Hematopoietic multipotent progenitor cell treated with erythropoietin and hydrocortisone succinate and interleukin-3 and kit ligand, for 15 days (in vitro differentiated cells): ENCODE measurements at places on chromosomes 5 and 9.

- peak; percentile 48 for DNase-seq
Measured at GRCh38 chr9:134399435-134400056, 73.3 kb downstream of the RXRA start.

DNA sequence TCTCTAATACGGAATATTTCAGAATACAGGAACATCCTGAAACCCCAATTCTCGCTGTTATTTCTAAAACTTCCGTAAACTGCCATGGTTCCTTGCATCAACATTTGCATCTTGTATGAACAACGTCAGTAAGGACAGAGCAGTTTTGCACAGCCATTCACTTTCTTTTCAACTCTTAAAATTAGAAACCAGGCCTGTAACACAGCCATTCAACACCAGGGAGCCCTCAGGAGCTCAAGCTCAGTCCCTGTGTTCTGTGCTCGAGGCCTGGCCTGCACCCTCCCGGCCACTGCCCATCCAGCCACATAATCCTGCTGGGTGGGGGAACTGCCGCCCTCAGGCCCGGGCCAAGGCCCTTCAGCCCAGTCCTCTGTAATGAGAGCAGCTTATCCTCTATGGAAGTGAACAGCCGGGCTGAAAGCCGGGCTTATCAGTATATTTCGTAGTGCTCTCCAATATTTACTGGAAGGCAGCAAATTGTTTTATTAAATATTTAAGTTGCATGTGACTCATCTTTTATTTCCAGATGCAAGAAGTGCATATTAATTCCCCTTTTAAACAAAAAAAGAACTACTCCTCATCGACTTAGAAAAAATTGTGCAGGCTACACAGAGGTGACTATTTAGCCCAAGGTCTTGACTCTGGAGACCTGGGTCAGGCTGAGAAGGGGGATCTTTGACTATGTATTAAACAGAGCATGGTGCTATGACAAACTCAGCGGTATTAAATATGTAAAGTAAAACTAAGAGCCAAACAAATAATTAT, 33.2 kb upstream of the SLC6A3 start:
- DNase-seq: no peak

GRCh38 chr5:75847561-75848021, 130.4 kb upstream of the POC5 start:
- no peak for DNase-seq

GRCh38 chr5:43000111-43000840, 39.8 kb downstream of the ANXA2R start:
- no peak for DNase-seq

DNA sequence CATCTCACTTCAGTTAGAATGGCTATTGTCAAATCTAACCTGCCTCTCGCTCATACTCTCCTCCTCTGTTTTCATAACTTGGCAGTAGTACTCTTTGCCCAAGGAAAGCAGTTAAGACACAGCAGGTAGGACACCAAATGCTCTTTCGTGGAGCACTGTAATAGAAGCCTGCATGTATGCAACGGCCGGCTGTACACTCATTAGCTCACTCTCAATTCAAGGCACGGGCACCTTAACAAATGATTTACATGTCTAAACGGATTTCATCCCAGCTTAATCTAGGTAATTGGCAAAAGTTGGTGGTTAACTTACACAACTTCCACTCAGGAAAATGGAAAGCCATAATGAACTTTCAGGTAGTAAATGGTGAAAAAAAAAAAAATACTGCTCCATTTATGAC, 14.9 kb downstream of the DEPDC1B start:
- no peak for DNase-seq

DNA sequence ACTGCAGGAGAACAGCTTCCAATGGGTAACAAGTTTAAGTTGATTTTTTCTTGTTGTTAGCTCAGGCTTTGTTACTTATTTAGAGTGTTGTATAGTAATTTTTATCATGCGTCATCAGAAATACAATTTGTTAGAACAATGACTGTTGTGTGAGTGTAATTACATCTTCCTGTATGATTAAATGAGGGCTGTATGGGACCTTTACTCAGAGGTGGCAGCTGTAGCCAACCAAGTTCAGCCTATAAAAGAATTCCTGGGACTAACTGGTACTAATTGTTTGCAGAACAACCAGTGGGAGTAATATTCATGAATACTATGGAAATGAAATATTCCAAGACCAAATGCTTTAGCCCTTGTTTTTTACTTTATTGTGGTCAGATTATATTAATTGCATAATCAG, 30.8 kb upstream of the TJP2 start:
- DNase-seq: no peak

GRCh38 chr5:76475385-76475784, 72.3 kb downstream of the IQGAP2 start:
- no peak for DNase-seq

DNA sequence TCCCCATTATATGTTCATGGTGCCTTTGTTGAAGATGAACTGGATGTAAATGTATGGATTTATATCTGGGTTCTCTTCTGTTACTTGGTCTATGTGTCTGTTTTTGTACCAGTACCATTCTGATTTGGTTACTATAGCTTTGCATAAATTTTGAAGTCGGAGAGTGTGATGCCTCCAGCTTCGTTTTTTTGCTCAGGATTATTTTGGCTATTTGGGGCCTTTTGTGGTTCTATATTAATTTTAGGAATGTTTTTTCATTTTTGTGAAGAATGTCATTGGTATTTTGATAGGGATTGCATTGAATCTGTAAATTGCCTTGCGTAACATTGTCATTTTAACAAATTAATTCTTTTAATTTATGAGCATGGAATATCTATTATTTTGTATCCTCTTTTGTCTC, 36.6 kb upstream of the ZNF366 start:
- DNase-seq: no peak

- DNase-seq: no peak
Measured at GRCh38 chr5:179960204-179960831, 52.6 kb upstream of the TBC1D9B start.

DNA sequence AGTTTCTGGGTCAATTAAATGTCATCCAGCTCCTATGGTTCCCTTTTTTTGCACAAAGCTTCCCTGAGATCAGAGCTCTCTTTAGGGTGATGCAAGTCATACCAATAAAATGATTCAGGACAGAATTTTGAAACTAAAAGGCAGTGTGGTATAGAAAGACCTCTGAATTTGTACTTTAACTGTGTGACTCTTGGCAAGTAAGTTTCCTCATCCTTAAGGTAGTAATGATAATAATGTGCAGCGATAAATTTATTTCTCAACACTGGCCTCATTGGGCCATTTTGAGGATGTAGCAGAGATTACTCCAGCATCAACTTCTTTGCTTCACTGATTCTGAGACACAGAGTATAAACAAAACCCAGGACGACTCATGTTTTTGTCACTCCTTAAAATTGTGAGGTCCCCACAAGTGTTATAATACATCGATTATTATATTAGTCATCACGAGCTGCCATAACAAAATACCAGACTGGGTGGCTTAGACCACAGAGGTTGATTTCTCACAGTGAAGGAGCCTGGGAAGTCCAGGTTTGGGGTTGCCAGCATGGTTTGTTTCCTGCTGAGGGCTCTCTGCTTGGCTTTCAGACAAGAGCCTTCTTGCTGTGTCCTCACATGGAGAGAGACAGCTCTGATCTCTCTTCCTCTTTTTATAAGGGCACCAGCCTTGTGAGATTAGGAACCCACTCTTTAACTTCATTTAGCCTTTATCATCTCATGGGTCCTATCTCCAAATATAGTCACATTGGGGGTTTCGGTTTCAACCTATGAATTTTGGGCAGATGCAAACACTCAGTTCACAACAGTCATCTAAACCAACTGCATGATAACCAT, 293.0 kb downstream of the ZNF608 start:
- no peak for DNase-seq

DNA sequence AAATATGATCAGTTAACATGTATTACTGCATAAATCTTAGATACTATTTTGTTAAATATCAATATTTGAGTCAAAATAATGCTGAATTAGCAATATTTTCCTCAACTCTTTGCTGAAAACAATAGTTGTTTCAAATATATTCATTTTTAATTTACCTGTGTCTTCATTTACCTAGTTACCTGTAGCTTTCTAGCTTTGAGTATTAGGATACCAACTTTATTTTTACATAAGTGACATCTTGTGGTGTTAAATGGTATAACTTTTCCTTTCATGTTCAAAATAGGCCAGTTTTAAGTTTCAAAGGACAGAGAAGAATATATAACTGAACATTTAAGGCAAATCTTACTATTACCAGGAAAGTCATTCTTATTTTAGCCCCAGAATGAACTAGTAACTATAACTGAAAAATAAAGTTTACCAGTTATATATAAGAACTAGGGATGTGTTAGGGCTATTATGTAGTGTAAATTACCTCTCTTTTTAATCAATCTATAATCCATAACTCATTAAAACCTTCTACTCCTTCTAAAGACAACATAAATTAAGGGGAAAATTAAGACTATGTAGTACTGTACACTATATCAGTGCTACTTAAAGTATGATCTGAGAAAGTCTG, 25.3 kb downstream of the AP3B1 start:
- DNase-seq: peak; percentile 46

DNA sequence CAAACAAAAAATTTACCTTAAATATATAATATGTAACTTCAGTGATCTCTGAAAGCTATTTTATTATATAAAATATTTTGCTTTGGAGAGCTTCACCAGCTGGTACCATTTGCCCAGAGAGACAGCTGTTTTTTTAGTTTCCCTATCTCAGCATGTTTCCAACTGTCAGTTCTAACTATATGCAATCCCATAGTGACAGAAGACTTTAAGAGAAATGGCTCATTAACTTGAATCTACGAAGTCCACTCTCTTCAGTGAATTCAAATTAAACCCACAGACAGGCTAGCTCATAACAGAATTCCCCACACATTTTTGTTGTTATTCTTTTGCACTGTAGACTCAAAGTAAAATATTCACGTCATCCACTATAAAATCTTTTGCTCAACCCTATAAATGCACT, 251.8 kb upstream of the POU5F2 start:
- no peak for DNase-seq
